ENCODE measurements at places on chromosomes 12 and 14. TPM values are rescaled to one million over a fixed set of nuclear protein-coding genes. Genes with fewer than 3 reads are reported as not detected.

BCAT1 gene
- 573 TPM for total RNA-seq

GRCh38 chr12:82971584-82971983, 284.9 kb downstream of the TMTC2 start:
- H3K4me3 ChIP-seq: no peak overlapping the region
- H3K27ac ChIP-seq: no peak overlapping the region
- no peaks in the 10 kb centered on the region for H3K27me3 ChIP-seq
- H3K36me3 ChIP-seq: peaks cover 13% of the 10 kb centered on the region
- no peak for DNase-seq

ADCY6 gene
- total RNA-seq: 54.4 TPM

DNA sequence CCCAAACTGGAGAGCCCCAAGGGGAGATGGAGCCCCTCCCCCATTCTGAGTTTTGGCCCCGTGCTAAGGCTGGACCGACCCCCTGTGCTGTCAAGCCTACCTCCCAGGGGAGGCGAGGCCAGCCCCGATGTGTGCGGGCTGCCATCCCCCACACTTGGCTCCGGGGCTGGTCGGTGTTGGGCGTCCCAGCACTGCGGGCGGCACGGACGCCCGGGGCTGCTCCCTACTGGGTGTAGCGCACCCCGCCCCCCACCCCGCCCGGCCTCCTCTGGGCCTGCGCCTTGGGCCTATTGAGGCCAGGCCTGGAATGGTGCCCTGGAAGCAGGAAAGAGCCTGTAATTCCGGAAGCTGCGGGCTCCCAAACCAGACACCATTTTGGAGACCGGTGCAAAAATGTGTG, 2.6 kb downstream of the DCAF4 start:
- H3K36me3 ChIP-seq: no peaks in the 10 kb centered on the region
- peaks cover 10% of the 10 kb centered on the region for H3K27me3 ChIP-seq
- no peak overlapping the region for H3K4me3 ChIP-seq
- no peak for DNase-seq
- H3K4me1 ChIP-seq: peaks cover 10% of the 10 kb centered on the region
- H3K27ac ChIP-seq: no peak overlapping the region

ACRBP gene
- 3.9 TPM for total RNA-seq

GRCh38 chr14:105160776-105161175, 7.8 kb downstream of the JAG2 start:
- H3K27ac ChIP-seq: no peak overlapping the region
- no peaks in the 10 kb centered on the region for H3K36me3 ChIP-seq

- H3K36me3 ChIP-seq: no peaks in the 10 kb centered on the region
- DNase-seq: no peak
- H3K27me3 ChIP-seq: peaks cover 54% of the 10 kb centered on the region
These were observed 4.3 kb upstream of the AP1G2 start for GRCh38 chr14:23571701-23572523.

DNA sequence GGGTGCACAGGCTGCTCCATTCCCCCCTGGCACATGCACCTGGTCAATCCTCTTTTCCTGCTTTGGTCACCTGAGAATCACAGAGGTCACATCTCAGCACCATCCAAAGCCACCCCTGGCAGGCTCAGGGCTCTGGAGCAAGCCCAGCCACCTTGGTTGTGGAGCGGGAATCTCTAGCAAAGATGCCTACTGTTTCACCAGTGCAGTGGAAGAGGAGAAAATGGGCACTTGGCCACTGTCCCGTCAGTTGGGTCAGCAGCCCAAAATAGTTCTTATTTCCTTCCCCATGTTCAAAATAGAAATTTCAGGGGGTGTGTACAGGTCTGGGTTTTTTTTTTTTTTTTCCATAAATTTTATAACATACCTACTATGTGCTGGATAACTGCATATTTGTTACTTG, 18.3 kb downstream of the RTL1 start:
- DNase-seq: no peak
- no peak overlapping the region for H3K27ac ChIP-seq
- H3K27me3 ChIP-seq: peaks cover 8% of the 10 kb centered on the region
- H3K4me1 ChIP-seq: peaks cover 27% of the 10 kb centered on the region
- no peaks in the 10 kb centered on the region for H3K36me3 ChIP-seq

GRCh38 chr12:93766796-93767523, 89.8 kb downstream of the CRADD start:
- no peak overlapping the region for H3K27ac ChIP-seq
- no peaks in the 10 kb centered on the region for H3K36me3 ChIP-seq
- no peaks in the 10 kb centered on the region for H3K27me3 ChIP-seq
- DNase-seq: no peak
- peaks cover 24% of the 10 kb centered on the region for H3K4me1 ChIP-seq

CCDC198 gene
- 60.3 TPM for total RNA-seq

DNA sequence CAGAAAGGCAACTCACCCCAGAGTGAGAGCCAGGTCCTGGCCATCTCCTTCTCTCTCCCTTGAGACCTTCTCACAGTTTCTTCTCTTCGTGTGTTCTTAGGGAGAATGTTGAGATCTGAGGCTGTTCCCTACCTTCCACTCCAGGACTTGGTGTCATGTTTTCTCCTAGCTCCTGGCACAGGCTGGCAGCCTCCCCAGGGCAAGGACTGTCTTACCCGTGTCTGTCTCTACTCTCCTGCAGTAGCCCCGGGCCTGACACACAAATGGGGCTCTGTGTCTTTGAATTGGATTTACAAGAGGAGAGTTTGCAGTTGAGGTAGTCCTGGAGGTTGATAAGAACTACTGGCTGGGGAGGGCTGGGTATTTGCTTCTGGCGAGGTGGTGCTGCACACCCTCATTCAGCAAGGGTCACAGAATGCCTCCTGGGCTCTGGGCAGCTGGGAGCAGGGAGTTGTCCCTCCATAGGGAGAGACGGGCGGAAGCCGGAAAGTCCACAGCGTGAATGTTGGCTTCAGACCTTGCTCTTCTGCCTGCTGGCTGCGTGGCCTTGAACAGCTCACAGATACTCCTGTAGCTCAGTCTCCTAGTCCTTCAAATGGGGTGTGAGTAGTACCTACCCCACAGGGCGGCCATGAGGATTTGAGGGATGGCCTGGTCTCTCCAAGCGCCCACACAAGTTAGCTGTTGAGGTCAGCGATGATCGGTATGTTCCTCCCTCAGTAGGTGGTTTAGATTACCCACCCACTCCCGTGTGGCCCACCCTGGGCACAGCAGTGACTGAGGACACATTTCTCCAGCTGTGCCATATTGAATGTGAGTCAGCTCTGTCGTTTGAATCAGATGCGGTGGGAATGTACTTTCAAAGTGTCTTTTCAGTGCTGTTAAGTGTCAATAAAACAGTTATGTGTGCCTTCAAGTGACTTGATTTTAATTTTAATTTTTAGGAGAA, 10.2 kb downstream of the EP400 start:
- no peaks in the 10 kb centered on the region for H3K27me3 ChIP-seq
- DNase-seq: no peak
- H3K36me3 ChIP-seq: peaks cover 7% of the 10 kb centered on the region
- H3K4me1 ChIP-seq: peaks cover 25% of the 10 kb centered on the region
- H3K4me3 ChIP-seq: no peak overlapping the region

- no peak overlapping the region for H3K27ac ChIP-seq
- H3K27me3 ChIP-seq: no peaks in the 10 kb centered on the region
- no peak overlapping the region for H3K4me3 ChIP-seq
- H3K4me1 ChIP-seq: no peaks in the 10 kb centered on the region
These were observed 160.1 kb downstream of the BRMS1L start for GRCh38 chr14:35986219-35986573.

AKT1 gene
- total RNA-seq: 102 TPM

GRCh38 chr14:54362759-54363437, 33.9 kb upstream of the CDKN3 start:
- no peak overlapping the region for H3K4me3 ChIP-seq
- peaks cover 22% of the 10 kb centered on the region for H3K4me1 ChIP-seq
- peaks cover 5% of the 10 kb centered on the region for H3K27me3 ChIP-seq
- H3K27ac ChIP-seq: no peak overlapping the region

- H3K36me3 ChIP-seq: no peaks in the 10 kb centered on the region
- H3K27ac ChIP-seq: no peak overlapping the region
- no peaks in the 10 kb centered on the region for H3K27me3 ChIP-seq
- DNase-seq: no peak
- H3K4me1 ChIP-seq: peaks cover 34% of the 10 kb centered on the region
These were observed 78.5 kb downstream of the MYRFL start for GRCh38 chr12:69903548-69903947.
